ENCODE measurements at places on chromosomes 2 and 18.

DNA sequence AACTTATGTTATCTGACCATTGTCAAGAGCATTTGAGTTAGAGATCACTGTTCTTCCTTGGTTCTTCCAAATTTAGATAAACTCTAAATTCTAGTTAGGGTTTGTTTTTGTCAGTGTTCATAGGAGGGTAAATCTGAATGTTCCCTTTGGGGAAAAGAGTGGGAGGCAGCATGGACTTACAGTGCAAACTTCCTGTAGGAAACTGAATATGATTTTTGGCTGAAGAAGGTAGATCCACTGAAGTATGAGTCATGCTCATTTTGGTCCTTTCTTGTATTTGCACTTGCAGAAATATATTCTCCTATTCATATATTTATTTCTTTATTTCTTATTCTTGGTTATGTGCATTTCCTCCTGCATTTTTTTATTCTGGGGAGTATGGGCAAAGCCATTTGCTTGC lies 27.3 kb downstream of the CCDC85A start:
- no peak for DNase-seq

- DNase-seq: peak; percentile 26
Observed at GRCh38 chr2:215931256-215931903, 82.0 kb downstream of the MREG start.

DNA sequence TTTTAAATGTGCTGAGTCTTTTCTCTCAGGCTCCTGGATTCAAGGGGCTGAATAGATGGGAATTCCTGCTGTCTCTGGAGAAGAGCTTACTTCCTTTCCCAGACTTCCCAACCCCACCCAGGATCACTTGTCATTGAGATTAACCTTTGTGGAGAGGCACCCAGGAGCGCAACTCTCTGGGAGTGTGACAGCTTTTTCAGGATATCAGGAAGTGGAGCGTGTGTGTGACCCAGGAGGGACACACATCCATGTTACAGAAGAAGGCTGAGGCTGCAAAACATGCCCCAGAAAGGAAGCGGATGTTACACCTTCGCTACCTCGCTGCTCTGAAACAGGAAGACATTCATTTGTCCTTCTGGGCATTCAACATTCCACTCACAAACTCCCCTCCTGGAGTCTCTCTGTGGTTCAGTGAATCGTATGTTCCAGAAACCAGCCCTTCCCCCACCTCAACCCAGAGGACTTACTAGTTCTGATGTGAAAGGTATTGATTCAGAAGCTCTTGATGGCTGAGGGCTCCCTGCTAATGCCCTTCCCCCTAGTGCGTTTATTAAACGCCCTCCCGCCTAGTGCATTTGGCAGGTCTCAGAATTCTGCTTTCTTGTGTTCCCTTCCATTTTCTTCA lies 523.9 kb downstream of the TNS1 start:
- no peak for DNase-seq

DNA sequence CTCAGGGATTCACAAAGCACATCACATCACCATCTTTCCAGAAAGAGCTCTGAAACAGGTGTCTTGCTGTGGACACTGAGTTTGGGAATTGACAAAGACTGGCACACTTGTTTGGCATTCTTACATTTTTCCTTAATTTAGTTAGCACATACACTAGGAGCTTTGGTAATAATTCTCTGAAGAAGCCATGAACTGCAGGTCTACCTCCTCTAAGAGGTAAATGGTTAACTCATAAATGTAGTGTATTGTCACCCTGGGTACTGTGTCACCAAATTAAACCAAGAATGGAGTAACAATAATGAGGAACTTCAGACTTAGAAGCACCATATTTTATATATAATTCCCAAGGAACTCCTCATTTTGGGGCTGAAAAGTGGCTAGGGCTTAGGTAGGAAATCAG lies 22.6 kb downstream of the EIF4E2 start:
- DNase-seq: no peak

GRCh38 chr2:172472446-172473033 lies 45.2 kb downstream of the ITGA6 start:
- no peak for DNase-seq

GRCh38 chr18:11946756-11947155 lies 34.6 kb upstream of the IMPA2 start:
- DNase-seq: no peak

- DNase-seq: no peak
Observed at GRCh38 chr2:241999184-241999583, 129.7 kb downstream of the RTP5 start.

All from GM18507 (cell line).